ENCODE measurements at places on chromosomes 4 and X.

DNA sequence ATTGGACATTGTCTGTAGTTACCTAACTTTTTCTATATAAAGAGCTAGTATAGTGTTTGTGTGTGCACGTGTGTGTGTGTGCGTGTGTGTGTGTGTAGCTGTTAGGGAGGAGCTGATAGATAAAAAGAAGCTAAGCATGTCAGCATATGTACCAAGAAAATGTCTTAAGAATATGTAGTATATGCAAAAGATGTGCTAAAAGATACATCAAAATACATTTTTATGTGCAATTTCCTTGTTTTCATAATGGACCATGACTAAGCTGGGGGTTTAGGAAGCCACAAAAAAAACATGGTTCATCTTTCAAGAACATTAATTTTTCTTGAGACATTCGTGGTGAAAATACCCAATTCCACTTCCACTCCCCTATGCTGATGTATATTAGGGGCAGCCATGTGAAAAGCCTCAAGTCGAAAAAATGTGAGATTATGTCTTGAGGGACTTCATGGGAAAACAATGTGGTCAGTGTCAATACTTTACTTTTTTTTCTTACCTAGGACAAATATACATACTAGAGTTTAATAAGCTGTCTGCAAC, 1599.7 kb downstream of the ARAP2 start:
- no peak for DNase-seq

DNA sequence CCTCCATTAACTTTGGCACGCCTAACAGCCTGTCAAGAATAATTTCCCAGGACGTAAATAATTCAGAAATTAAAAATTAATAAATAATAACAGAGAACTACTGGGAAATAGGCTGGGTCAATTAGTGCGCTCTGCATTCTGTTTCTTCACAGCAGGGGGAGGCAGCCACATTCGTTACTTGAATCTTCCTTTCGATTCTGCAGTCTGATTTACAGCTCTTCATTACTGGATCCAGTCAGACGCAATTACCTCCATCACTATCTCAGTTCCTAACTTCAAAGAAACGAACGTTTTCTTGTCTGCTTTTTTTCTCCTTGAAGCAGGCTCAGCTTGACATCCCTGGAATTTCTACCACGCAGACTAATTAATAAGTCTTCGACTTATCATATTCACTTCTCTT, 9.0 kb upstream of the RPL34 start:
- no peak for DNase-seq

GRCh38 chr4:185312699-185313098, 83.0 kb downstream of the LRP2BP start:
- DNase-seq, result no peak

GRCh38 chr4:10506077-10506476, 48.9 kb upstream of the ZNF518B start:
- DNase-seq, result no peak

DNA sequence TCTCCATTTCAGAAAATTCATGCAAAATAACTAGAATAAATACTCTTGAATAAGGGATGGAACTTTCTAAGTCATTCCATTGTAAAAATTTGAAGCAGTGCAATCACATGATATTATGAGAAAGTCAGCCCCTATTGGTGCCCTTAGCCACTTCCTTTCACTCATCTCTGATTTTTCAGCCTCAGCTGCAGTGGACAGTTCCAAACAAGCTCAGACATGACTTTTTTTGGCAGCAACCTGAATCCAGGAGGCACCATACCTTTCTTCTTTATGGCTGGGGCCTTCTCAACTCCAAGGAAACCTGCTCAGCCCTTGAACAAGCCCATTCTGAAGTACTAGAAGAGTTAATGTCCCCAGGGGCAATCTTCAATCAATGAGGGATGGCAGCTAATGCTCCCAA, 40.5 kb downstream of the MAPK10 start:
- DNase-seq, result no peak

GRCh38 chrX:1813809-1814208, 198.9 kb downstream of the ASMT start:
- DNase-seq, result no peak

- no peak for DNase-seq
Observed at GRCh38 chr4:55181010-55182005, 55.9 kb upstream of the KDR start.

- no peak for DNase-seq
Observed at GRCh38 chr4:119231491-119231890, 19.0 kb downstream of the USP53 start.

DNA sequence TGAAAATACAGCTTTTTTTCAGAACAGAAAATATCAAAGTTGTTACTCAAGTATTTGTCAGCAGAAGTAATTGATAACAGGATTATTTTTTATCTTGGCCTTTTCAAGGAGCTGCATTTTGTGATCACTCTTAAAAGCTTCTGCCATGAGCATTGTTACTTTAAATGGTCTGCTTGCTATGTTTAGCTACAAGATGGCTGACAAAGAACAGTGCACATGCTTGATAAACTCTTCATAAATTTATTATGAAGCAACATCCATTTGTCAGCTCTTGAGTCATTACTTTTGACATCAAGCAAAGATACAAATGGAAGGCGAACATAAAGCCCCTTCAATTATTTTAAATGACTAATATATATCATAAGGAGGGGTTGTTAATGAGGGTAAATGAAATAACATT, 205.4 kb upstream of the RPS6KA3 start:
- no peak for DNase-seq

GRCh38 chrX:5898463-5898862, 330.2 kb downstream of the NLGN4X start:
- DNase-seq, result no peak

- no peak for DNase-seq
Observed at GRCh38 chr4:155248002-155248896, 39.8 kb downstream of the NPY2R start.

DNA sequence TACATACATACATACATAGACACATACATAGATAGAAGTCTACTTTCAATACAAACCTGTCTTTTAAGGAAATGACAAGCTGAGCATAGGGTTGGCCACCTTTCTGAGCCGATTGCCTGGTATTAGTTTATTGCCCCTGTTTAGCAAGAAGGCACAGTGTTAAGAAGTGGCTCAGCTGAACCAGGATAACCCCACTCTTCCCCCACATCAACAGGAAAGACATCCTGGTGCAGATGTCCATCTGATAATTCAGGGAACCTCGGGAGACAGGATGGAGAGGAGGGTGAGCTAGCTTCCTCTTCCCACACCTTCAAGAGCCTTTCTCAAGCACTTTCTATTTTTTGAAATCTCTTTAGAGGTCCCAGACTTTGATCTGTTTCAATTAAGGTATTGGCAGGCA, 52.3 kb downstream of the PKD2 start:
- no peak for DNase-seq

DNA sequence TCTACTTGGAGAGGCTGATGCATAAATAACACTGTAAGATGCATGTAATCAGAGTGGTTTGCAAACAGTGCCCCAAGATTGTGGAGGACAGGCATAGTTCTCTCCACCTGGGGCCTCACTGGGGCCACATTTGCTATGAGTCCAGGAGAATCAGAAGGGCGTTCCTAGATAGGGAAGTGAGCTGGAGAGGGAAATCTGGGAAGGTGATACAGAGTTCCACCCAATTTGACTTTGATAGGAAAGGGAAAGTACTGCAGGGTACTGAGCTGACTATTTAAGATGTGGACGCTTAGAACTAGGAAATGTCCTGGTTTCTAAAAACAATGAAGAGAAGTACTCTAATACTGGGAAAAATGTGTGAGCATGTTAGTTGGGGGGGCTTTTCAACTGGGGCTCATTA, 33.9 kb downstream of the FAM9C start:
- DNase-seq, result no peak

DNA sequence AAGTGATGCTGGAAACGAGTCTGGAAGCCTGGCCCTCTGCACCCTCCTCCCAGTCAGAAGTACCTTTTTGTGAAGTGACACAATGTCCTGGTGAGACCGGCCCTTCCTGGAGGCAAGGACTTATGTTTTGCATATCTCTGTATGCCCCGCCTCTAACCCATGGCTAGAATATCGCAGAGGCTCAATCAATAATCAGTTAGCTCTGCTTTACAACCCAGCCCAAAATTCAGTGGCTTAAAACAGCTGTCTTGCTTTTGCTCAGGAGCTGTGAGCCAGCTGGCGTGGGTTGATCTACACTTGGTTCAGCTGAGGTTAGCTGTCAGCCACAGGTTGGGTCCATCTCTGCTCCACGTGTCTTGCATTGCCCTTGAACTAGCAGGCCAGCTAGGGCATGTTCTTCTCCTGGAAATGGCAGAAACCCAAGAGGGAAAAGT, 98.8 kb upstream of the METTL14 start:
- DNase-seq, result no peak

GRCh38 chrX:15497865-15498264, 2.7 kb upstream of the BMX start:
- DNase-seq, result peak; percentile 63

DNA sequence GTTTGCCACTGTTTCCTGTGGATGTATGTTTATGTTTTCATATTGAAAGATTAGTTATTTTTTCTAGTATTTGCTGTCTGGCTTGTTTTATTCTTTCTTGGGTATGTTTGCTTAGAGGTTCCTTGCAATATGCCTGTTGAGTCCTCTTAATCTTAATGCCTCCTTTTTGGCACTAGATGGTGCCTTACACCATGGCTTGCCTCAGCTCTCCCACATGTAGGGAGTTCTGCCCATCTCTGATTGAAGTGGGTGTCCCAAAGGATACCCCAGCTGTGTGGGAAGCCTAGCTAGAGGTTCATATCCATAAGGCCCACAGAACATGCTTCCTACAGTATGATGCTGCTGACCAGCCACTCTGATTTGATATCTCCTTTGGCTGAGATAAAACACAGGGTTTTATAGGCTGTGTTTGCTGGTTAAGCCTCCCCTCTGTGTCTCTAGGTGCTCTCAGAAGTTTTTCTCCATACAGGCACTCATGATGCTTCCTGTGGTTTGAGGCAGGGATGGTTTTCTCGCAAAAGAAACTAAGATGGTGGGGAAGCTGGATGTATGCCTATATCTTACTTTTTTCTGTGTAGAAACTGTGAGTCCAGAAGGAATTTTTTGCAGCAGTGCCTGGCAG, 162.4 kb downstream of the ASB9 start:
- DNase-seq, result no peak

DNA sequence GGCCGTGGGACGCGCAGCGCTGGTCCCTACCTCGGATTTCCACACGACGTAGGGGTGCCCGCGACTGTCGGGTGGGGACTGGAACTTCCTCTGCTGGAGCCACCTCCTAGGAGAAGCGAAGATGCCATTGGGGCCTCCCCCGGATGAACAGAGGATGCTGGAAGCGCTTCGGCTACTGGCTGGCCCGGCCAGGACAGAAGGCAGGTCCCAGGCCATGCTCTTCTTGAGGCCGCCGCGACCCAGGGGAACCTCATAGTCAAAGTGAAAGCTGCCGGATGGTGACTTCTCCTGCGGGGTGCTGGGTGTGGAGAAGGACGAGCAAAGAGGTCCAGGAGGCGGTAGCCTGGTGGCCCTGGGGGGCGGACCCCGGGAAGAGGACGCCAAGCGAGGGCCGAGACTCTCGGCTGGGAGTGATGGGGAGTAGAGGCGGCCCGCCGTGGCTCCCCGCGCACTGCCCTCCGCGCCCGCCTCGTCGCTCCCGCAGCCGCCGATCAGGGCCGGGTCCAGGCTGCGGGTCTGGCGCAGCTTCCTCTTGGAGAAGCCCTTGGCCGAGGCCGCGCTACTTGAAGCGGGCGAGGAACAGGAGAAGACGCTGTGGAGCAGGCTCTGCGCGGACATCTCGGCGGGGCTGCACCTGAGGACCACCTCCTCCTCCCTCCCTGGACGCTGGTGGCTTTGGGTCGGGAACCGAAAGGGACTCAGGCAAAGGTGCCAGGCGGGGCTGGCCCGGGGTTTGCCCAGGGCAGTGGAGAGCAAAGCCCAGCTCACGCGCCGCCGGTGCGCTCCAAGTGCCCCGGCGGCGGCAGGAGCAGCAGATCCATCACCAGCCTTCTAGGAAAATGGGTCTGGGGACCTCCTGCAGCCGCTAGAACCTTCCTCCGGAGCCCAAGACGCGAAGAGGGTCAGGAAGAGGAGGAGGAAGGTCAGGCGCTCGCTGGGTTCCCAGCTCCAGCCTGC, 1.2 kb downstream of the ARHGAP6 start:
- peak; percentile 49 for DNase-seq

DNA sequence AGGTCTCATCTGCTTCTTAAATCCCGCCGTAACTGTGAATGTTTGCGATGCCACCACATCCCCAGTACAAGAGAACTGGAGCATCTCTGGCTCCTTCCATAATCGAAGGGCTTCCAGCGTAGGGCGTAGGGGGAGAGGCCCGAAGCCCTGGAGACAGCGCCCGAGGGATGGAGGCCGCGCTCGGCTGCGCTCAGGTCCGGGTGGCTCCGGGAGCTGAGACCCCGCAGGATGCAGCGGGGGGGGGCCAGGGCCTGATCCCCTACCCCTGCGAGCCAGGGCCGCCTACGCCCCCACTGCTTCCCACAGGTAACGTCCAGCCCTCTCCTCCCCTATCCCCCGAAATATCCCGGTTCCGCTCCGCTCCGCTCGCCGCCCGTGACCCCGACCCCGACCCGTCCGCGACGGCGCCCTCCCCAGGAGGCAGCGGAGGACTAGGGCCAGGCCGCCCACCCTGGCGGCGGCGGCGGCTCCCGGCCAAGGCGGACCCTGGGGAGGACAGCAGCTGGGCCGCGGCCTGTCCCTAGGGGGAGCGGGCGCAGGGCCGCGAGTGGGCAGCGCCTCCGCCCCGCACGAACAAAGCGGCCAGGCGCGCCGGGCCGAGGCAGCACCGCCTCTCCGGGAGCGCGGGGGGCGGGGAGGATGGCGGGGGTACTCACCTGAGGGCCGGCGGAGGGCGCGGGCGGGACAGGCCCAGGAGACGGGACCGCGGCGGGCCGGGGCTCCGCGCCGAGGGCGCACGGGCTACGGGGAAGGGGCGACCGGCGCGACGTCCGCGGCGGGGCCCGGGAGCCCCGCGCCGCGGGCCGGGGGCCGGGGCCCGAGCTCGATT, 723 bp downstream of the WDFY3 start:
- peak; percentile 32 for DNase-seq

DNA sequence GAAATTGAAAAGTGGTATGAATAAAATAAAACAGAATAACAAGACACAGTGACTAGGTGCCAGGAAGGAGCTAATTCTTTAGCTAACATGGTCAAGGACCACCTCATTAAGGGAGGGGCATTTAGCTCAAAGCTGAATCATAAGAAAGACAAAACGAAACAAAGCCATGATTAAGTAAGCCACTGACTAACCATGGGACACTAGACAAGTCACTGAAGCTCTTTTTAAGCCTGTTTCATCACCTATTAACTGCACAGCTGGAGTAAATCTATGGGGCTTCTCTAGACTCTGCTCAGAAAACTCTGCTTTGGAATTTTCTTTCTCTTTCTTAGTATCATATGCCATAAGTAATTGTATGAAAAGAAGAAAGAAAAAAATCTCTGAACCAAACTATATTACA, 49.8 kb upstream of the C1QTNF7 start:
- no peak for DNase-seq

DNA sequence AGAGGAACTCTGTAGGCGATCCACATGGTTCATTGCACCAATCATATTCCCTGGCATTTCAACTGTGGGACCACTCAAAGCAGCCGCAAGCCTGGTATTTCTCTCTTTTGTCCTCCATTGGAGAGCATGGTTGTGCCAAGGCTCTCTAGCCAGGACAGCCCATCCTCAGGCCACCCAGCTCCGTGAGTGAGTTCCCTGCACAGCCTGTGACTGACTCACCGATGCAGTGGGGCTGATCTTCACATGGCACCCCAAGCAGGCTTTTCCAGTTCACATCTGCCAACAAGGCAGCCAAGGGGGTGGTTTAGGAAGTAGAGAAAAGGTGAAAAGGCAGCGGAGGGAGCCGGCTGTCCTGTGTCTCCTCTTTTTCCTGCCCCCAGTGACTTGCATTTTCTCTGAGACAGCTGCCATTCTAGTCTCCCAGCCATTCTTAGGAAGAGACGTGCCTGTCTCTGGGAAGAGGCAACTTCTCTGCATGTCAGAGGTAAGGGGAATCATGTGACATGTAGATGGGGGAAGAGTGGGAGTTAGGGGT, 69.2 kb downstream of the MID1IP1 start:
- no peak for DNase-seq
